Peyer's patch (tissue), 4 donors: ENCODE measurements at places on chromosomes 16 and 17. TPM values are rescaled to one million over a fixed set of nuclear protein-coding genes. Genes with fewer than 3 reads are reported as not detected.

The FAM171A2 gene
- total RNA-seq: 5.0 TPM

The LRRC3C gene
- not detected for total RNA-seq

The METRN gene
- 4.0 TPM for total RNA-seq

The TBC1D3 gene
- not detected for total RNA-seq

The PLLP gene
- 120 TPM for total RNA-seq

The CLEC18C gene
- total RNA-seq: 1.9 TPM

The SEZ6L2 gene
- 1.7 TPM for total RNA-seq

The TK1 gene
- total RNA-seq: 46.2 TPM

The MYH8 gene
- not detected for total RNA-seq

The CYB561 gene
- total RNA-seq: 42.9 TPM

The MARVELD3 gene
- 151 TPM for total RNA-seq

The INCA1 gene
- total RNA-seq: not detected

The SOCS7 gene
- 24.5 TPM for total RNA-seq

DNA sequence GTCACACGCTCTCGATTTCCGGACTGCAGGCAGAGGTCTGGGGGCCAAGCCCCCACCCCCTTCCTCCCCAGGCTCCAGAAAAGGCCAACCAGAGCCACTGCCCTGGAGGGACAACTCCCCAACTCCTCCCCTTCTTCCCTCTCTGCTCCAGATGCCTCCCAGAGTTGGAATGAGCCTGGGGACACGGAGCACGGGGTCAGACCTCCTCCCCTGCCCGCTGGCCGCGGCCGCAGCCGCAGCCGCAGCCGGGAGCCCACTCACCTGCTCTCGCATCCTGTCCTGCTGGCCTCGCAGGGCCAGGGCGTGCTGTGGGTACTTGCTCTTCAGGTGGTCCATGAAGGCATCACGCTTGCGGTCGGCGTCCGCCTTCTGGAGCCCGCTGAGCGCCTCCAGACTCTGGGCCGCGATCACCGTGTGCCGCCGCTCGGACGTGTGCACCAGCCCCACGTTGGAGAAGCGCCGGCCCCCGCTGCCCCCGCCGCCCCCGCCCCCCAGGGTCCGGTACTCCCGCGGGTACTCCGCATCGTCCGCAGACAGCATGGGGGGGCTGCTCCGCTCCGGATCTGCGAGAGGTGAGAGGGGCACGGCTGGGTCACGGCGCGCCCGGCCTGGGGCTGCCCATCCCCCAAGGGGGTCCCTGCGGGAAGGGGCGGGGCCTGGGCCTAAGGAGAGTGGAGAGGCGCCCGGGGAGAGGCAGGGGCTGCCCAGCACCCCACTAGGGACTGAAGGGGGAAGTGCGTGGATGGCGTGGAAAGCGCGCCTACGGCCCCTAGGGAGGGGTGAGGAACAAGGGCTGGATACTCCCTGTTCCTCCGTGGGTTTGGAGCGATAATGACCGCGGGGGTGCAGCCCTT lies 27.3 kb downstream of the SRCIN1 start:
- DNase-seq: no peak

DNA sequence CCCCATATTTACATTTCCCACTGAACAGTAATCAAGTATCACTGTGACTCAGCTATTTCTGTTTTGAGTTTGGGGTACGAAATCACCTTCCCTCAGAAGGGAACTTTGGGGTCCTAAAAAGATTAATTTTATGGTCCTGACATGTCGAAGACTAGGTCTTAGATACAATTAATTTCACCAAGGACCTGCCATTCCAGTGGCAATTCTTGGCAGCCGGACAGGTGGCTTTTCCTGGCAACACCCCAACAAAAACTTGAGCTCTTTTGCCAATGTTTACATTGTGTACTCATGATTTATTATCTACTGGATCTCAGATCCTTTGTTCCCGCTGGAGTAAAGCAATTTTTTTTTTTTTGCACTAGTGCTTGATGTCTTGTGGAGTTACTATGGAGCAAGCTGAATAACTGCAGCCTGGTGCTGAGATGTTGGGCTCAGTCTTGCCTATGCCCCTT lies 14.4 kb downstream of the SLFN5 start:
- peak; percentile 57 for DNase-seq

GRCh38 chr16:80751167-80751566 lies 53.2 kb downstream of the CDYL2 start:
- no peak for DNase-seq

- DNase-seq: no peak
Observed at GRCh38 chr16:72821185-72821950, 226.6 kb downstream of the ZFHX3 start.

- DNase-seq: no peak
Observed at GRCh38 chr16:64132759-64133361, 989.0 kb downstream of the CDH11 start.

GRCh38 chr17:37813751-37814150 lies 68.9 kb upstream of the HNF1B start:
- no peak for DNase-seq

DNA sequence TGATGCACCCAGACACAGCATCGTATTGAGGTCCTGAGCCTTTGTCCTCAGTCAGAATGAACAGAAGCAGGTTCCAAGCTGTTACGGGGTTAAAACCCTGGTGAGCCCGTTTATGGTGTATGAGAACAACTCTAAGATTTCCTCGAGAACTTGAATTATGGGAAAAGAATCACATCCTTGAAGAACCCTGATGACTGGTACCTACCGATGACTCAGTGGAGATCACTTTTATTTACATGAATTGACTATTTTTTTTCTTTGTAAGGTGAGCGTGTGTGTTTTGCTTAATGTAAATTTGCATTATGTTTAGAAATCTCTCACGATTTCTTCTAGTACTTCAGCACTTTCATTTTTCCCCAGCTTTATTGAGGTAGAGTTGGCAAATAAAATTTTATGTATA lies 3.3 kb upstream of the KRTAP4-4 start:
- DNase-seq: no peak

DNA sequence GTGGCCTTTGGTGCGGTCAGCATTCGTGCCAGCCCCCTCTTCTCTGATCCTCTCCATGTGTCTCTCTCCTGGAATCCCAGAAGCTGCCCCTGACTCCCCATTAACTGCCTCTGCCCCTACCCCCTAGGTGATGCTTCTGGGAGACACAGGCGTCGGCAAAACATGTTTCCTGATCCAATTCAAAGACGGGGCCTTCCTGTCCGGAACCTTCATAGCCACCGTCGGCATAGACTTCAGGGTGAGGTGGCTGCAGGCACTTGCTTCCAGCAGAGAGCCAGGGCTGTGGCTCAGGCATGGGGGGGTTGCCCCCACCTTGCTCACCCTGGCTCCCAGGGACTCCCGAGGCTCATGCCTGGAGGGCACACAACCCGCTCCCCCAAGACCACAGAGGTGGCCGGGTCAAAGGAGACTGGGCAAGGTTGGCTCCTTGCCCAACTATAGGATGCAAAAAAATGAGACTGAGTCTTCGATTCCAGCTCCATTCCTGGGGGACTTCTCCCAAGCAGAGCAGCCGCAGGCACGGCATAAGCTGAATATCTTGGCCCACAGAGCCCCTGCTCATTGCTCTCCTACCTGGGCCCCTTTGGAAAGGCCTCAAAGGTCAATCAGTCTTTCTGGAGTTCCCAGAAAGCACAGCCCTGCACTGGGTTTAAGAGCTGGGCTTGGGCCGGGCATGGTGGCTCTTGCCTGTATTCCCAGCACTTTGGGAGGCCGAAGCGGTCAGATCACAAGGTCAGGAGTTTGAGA lies 3.8 kb downstream of the RAB37 start:
- DNase-seq: no peak

- no peak for DNase-seq
Observed at GRCh38 chr17:39921323-39921722, 2.9 kb upstream of the GSDMB start.

GRCh38 chr17:36482611-36483504 lies 3.6 kb upstream of the ZNHIT3 start:
- peak; percentile 63 for DNase-seq

- no peak for DNase-seq
Observed at GRCh38 chr16:83308414-83308813, 499.4 kb upstream of the HSBP1 start.

- no peak for DNase-seq
Observed at GRCh38 chr16:84104231-84104630, 12.5 kb downstream of the MBTPS1 start.

GRCh38 chr16:89358030-89359005 lies 132.0 kb downstream of the ANKRD11 start:
- DNase-seq: peak; percentile 68

DNA sequence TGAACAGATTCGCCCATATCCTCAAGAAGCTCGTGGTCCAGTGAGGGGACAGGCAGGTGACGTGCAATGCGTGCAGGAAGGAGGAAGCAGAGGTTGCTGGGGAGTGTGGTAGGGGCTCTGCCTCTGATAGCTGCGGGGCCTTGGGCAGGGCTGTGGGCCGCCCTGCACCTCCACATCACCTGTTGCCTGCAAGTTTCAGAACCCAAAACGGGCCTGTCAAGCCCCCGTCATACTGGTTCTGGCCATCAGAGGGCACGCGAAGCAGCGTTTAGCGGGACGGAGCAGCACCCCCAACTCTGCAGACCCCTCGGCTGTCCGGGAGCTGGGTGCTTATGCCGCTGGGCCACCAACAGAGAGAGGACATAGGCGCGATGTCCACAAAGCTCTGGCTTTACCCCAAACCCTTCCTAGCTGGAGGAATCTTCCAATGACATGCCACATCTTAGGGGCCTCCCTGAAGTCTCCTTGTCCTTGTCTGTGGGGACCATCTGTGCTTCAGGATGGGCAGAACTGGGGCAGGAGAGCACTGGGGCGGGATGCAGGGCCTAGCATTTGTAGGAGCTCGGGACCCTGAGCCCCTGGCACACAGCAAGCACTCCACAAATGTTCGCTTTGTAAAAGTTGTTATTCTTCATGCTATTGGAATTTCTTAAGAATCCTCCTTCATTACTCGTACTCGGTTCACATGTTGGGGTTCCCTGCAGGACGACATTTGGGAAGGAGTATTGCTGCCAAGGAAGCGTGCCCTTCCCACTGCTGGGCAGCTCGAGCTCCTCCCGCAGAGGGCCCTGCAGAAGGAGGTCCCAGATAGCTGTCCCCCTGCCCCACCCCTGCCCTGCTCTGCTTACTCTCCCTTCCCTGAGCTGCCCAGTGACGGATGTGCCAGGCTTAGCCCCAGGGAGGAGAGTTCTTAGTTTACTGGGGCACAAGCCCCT lies 64.3 kb downstream of the CNGB1 start:
- no peak for DNase-seq

GRCh38 chr16:52532384-52532783 lies 14.6 kb downstream of the TOX3 start:
- DNase-seq: no peak

DNA sequence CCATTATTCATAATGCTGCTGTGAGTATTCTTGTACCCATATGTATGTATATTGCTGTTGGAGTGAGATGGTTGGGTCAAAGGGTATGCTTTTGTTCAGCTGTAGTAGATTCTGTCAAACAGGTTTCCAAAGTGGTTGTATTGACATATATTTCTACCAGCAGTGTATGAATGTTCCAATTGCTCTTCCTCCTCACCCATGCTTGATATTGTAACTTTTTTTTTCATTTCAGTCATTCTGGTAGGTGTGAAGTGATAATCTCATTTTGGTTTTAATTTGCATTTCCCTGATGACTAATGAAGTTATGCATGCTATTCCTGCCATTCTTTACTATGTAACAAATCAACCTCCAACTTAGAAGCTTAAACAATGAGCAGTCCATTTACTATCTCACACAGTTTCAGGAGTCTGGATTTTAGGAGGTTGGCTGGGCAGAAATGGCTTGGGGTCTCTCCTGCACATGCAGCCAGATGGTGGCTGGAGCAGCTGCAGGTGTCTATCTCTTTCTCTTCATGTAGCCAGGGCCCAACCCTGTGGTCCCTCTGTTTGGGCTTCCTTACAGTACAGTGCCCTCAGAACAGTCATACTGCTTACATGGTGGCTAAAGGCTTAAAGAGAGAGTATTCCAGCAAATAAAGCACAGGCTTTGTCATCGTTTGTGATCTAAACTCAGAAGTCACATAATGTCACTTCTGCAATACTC lies 21.2 kb downstream of the ERAL1 start:
- no peak for DNase-seq

DNA sequence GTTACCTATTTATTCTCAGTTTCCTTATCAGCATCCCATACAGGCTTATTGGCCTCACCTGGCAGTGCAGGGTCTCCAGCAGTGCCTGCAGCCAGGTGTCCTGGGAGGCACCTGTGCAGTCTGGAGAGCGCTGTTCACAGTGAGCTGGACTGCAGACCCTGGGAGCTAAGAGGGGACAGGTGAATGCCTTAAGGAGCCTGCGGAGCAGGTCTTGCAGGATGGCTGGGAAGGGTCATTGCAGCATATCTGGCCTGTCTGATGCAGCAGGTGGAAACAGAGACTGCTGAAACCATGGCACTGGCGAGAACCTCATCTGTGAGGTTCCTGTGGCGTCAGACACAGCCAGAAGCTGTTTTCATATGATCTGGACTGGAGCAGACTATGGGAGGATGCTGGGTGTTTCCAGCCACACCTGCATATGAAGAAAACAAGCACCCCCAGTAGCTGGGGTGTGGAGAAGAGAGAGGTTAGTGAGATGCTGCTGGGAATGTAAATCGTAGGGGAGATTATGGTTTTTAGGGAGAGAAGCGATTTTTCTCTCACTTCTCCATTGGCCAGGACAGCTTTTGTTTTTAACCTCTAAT lies 77.0 kb downstream of the NTN1 start:
- no peak for DNase-seq

DNA sequence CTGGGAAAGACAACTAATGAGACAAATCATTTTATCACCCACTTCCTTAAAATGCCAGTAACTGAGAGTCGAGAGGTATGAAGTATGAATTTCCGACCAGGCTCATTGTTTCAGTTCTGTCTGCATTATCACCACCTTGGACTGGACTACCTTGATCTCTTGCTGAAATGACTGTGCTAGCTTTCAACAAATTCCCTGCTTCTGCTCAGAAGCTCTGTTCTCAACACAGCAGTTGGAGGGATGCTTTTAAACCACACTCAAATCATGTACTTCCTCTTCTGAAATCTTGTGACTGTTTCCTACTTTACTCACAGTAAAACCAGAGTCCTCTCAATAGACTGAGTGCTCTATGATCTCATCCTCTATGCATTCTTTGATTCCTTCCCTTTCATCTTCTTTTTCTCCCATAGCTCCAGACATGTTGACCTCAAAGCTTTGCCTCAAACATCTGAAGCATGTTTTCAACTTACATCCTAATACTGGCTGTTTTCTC lies 195.8 kb downstream of the KCNJ2 start:
- DNase-seq: no peak
